ENCODE measurements at places on chromosomes 12 and 14.

DNA sequence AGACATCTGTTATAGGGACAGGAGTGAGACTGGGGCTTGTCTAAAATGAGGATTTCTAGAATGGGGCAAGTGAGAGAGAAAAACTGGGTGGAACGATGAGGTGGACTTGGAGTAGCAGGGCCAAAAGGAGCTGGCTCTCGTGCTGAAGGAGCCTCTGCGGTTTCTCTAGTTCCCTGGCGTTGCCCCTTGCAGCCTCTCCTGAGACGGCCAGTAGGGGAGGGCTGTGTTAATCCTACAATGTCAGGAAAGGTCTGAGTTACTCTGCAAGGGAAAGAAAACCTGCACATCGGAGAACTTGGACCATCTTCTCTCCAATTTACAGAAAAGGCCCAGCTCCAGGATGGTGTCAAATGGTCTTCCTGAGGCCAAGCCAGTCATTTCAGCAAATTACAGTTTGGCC, 963.8 kb upstream of the FLRT2 start:
- no peak for DNase-seq

DNA sequence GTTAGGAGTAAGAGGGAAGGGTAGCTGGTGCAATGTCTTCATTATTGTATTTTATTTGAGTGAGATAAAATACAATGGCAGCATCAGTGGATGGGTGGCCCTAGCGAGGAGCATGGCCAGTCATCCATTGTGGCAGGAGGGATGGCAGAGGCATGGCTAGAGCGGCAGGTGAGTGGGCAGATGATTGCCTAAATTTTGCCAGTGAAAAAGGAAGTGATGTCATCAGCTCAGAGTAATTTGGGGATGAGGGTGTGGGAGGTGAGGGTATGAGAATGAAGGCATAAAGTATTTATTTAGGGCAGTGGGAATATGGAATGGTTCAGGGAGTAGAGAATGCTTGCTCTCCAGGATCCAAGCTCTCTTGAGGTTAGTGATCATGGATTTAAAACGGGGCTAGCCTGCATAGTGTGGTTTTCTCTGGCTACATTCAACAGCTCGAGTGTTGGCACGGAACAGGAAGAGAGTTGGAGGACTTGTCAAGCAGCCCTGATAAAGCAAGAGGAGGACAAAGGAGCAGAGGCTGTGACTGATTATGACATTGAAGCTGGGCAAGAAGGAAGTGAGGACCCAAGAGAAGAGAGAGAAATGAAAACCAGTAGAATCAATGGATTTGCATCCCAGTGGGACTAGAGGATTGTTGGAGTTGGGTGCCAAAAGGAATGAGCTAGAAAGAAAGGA, 18.7 kb upstream of the SERPINA6 start:
- no peak for DNase-seq

- DNase-seq, result no peak
These were observed 210.6 kb downstream of the ADGRD1 start for GRCh38 chr12:131164096-131164872.

- DNase-seq, result no peak
These were observed 53.4 kb downstream of the SRGAP1 start for GRCh38 chr12:63897931-63898330.

DNA sequence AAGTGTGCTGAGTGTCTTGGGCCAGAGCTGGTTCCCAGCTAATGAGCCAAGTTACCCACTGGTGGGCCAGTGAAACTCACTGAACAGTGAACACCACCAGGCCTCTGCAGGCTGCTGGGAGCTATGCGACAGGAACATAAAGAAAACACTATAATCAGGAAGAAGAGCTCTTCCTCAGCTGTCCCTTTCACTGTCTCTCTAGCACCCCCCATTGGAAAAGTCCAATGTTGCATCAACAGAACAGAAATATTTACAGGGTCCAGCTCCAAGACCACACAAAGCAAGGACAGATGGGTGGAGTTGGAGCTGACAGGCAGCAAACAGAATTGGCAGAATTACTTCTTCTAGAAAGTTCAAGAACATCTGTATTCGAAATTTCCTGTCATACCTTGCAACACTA, 903.6 kb upstream of the TMEM132C start:
- DNase-seq, result no peak
